ENCODE measurements at places on chromosomes 2 and 18.

- no peak for DNase-seq
Observed at GRCh38 chr2:68734688-68735525, at the start of gene ARHGAP25. ARHGAP25 (plus strand) TSS chr2:68734811; CDS start chr2:68735200, 389 bp downstream.

DNA sequence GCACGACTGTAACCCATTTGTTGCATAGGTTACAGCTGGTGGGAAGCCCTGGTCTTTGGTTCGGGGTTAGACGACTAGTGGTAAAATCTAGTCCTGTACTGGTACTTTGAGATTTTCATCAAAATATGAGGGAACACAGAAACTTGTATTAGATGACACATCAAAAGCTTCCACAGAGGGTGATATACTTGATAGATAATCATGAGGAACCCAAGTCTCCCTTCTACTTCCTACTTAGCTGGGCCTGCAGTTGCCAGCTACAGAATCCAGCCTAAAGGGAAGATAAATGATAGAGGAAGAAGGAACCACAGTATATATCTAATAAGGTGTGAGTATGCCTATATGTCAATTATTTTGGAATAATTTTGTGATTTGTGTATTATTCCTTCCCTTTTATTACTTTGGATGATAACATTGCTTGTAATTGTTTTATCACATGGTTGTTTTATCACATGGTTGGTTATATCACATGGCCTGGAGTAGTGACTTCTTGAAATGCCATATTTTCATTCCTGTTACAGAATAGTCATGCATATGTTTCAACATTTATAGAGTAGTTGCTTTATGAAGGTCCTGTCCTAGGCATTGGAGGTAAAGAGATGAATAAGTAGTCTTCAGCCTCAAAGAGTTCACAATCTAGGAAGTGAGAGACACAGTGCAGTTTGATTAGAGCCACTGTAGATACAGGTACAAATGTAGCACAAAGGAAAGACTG, 2.9 kb downstream of the AGPS start:
- no peak for DNase-seq

DNA sequence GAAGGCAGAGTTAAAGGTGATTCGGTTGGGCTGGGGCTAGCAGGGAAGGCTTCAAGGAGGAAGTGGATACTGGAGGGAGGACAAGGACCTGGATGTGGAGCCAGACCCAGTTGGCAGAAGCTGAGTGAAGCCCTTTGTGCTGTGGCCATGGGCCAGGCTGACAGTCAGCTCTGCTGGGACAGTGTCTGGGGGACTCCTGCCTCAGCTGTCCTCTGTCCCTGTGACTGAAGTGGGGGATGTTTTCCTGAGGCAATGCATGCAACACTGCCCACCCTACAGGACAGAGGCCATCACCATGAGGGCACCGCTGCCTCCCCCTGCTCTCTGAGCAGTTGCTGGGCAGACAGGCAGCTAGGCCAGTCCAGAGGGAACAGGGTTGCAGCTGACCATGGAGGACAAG, 40.0 kb downstream of the ST8SIA5 start:
- DNase-seq, result no peak

DNA sequence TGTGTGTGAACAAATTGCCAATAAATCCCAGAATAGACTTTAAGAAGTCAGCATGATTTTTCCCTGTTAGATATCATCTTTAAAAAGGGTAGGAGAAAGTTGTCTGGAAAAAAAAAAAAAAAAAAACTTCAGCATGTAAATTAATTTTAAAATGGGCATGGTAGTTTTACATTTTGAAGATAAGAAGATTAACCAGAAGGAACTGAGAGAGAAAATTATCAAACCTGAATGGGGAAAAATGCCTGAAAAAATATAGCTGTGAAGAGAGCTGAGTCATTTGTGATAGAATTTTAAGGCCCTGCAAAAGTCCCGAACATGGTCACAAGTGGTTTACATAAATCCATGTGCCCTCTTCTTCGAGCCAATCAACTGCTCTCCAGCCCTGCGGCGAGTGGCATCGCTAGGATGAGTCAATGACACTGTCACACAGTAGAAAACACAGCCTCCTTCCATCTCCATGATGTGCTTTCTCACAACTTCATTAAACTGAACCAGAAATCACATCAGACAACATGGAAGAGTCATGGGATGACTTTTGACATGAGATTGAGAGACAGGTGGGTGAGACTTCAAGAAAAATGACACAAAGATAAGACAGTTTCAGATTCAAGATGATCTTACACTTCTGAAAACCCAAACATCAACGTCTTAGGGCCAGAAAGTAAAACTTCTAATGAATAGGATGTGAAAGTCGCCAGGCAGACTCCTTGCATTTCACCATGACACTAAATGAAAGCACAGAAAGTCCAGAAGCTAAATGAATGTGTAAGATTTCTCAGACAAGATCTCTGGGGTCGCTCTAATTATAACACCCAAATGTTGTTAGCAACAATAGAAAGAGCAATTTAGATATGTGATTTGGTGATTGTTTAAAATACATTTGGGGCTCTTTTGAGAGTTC, 273.0 kb upstream of the ID2 start:
- no peak for DNase-seq

- DNase-seq, result no peak
Observed at GRCh38 chr2:218060950-218061660, 7.9 kb upstream of the RUFY4 start.

DNA sequence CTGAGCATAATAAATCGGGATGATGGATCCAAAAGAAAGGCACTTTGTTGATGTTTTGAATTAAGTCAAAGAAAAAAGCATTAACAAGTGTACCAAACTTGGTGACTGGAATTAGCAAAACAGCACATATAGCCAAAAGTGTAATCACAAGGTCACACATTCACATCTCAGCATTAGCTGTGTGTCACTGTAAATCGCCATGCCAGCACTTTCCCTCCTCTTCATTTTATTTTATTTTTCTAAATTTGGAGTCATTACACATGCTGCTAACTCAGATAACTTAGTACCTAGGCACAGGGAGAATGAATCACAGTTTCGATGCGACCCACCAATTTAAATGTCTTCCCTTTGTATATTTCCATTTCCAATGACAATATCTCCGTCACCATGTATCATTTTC, 111.4 kb downstream of the CACNB4 start:
- no peak for DNase-seq

- peak; percentile 60 for DNase-seq
Observed at GRCh38 chr2:235026649-235027557, 75.1 kb downstream of the SH3BP4 start.

DNA sequence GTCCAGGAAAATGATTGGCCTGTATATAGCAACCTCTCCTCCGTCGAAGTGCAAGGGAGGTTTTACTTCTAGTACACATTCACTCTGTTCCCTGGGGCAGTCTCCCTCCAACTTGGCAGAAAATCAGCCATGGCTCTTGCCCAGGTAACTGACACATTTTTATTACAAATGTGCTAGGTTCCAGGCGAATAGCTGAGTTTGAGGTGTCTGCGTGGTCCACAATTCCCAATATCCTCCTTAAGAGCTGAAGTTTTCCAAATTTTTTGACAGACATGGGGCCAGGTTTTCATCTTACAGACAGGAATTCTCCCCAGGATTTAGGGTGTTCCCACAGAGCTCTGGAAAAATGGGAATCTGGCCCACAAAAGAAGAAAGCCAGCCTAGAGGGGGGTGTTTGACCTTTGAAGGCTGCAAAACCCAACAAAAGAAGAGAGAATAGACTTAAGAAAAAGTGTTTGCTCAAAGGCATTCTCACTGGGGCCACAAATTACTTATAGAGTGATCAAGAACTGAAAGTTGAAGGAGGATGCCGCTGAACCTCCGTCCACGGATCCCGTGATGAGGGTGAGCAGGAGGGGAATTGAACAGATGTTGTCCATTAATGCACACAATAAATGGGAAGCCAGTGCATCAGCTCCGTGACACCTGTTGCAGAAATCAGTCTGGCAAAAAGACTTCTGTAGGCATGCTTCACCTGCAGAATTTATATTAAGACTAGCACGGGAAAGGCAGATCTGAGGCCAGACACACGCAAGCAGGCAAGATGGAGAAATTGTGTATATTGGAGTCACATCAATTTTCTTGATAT, 242.3 kb upstream of the COPS8 start:
- DNase-seq, result no peak

GRCh38 chr2:21277068-21278056, 153.6 kb downstream of the TDRD15 start:
- no peak for DNase-seq

GRCh38 chr2:174654419-174654941, 56.9 kb upstream of the WIPF1 start:
- no peak for DNase-seq

- no peak for DNase-seq
Observed at GRCh38 chr2:128162266-128162665, 71.3 kb downstream of the UGGT1 start.

DNA sequence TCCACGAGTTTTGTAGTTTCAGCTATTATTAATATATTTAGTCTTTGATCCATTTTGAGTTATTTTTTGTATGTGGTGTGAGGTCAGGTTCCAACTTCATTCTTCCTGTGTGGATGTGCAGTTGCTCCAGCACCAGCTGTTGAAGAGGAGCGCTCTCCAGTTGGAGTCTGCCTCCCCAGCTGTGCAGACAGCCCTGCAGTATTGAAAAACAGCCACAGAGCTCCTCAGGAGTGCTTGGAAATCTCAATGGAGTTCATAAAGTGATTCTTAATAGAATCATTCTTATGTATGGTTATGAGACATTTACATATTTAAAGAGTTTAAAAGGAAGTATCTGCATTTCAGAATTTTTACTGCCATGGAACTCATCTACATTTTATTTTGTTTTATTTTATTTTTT, 17.3 kb downstream of the DGKD start:
- no peak for DNase-seq

DNA sequence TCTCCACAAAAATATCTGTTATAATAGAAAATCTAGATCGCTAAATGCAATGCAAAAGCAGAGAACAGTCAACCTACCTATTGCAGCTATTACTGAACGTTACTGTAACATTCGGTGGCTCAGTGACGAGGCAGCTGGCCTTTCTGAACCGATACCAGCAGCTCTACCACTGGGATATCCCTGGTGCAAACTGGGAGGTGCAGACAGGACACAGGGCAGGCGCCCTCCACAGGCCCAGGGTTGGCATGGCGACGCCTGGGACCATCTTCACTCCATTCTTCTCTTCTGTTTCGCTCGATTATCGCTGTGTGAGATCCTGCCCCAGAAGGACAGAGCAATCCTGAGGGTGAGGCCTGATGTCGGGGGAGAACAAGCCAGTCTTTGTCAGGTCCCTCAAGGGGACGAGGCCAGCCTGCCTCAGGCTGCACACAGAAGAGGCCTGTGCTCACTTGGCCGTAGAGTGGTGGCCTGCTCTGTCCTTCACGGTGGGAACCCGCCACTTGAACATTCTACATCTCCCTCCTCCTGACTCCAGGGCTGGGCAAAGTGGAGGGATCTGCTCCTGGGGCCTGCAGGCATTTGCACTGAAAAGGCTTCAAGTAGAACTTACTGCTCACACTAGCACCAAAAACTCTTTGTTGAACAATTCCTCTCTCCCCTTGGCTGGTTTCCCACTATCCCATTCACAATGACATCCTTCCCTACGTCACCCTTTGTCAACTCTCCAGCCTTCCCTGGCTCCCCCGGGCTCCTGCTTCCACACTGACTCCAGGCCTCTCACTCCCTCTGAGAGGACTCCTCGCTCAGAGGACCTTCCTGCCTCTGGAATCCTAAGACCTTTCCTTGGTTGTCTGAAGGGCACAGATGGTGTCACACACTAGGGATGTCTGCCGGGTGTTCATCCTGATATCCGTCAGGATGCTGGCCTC, 49.7 kb downstream of the CYRIA start:
- peak; percentile 73 for DNase-seq

DNA sequence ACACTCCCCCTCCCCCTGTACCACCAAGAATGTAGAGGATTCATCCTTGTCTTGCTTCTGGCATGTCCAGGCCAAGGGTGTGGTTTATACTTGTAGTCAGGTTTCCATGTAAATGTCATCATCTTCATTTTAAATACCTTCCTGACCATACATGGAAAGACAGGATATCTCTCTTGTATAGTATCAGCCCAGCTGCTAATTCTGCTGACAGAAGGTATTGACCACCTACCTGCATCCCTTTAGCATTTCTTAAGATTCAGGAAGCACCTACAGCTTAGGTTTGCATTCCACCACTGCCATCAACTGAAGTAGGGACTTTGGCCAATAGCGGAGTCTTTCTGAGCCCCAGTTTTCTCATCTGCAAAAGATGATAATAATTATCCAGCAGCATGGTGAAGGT, 22.9 kb upstream of the FSHR start:
- DNase-seq, result no peak

GRCh38 chr2:236355911-236356310, 91.7 kb upstream of the ASB18 start:
- no peak for DNase-seq

- DNase-seq, result no peak
Observed at GRCh38 chr18:73947180-73947921, 200.3 kb downstream of the FBXO15 start.

DNA sequence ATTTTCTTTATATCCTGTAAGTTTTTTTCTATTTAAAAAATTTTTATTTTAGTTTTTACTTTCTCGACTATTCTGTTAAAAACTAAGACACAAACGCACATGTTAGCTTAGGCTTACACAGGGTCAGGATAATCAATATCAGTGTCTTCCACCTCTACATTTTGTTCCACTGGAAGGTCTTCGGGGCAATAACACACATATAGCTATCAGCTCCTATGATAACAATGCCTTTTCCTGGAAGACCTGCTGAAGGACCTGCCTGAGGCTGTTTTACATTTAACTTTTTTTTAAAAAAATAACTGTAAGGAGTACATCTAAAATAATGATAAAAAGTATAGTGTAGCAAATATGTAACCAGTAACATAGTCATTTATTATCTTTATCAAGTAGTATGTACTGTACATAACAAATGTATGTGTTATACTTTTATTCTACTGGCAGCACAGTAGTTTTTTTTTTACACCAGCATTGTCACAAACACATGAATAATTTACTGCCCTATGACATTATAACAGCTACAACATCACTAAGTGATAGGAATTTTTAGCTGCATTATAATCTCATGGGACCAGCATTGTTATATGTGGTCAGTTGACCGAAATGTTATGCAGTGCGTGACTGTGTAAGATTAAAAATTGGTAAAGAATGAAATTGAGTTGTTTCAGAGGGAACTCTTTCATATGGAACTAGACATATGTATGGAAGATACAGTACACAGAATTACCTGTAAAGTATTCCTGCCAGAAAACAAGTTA, 37.9 kb downstream of the CCDC138 start:
- no peak for DNase-seq

DNA sequence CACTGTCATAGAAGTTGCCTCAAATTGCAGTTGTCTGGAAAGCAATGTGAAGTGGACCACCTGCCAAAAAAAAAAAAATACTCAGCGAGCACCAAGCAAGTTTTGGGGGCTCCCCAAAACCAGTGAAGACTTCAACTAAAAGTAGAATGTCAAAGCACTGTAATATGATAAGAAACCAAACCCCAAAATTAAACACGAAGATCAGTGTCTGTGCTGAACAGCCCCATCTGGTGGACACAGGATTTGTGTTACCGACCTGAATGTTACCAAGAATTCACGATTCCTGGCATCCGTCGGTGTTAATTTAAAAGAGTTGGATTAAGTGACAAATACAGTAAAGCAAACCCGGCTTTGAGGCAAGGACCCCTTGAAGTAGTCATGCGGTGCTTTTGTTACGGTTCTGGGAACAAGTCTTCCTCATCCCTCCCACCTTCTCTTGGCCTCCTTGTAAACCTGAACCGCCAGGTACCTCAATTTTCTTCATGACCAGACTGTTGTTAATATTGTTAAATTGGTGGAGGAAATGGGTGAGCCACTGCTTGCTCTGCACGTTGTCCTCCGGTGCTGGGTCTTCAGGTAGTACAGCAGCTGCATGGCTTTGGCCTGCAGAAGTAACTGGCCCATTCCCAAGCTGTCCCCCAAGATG, 31.3 kb upstream of the SSB start:
- DNase-seq, result peak; percentile 78

Measured in endodermal cell (in vitro differentiated cells).